Pancreas (tissue), 10 donors: ENCODE measurements at places on chromosomes 3 and 15. TPM values are rescaled to one million over a fixed set of nuclear protein-coding genes. Genes with fewer than 3 reads are reported as not detected.

- no peak for DNase-seq
- no peak overlapping the region for H3K27ac ChIP-seq
- H3K4me3 ChIP-seq, result no peak overlapping the region
- no peaks in the 10 kb centered on the region for H3K36me3 ChIP-seq
Observed at GRCh38 chr3:20317616-20318015, 131.6 kb upstream of the SGO1 start.

Gene PAQR9
- not detected for polyA plus RNA-seq

Gene HRG
- not detected for polyA plus RNA-seq

DNA sequence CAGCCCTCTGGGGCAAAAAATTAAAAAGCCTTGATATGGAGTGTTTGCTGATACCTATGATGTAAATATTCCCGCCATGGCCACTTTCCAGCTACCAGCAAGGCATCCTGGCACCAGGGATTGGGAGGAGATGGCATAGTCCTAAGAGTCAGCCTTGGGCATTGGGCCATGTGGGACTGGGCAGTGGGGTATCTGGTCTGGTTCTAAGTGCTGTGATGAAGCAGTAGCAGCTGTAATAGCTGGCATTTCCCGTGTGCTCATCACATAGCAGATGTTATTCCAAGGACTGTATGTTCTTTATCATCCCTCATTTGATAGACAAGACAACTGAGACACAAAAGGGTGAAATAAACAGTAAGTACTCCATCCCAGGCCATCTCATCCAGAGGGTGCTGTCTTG, 6.9 kb upstream of the SACM1L start:
- no peaks in the 10 kb centered on the region for H3K4me1 ChIP-seq

DNA sequence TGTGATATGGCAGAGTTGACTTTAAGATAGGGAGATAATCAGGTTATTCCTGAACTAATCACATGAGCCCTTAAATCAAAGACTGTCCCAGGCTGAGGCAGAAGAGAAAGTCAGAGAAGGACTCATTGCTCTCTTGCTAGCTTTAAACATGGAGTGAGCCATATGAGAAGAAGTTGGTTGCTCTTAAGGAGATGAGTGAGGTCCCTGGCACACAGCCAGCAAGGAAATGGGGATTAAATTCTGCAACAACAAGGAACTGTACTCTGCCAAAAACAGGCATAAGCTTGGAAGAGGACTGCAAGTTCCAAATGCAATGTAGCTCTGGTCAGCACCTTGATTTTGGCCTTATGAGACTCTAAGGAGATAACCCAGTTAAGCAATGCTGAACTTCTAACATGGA, 457.0 kb downstream of the PLOD2 start:
- H3K4me1 ChIP-seq, result no peaks in the 10 kb centered on the region
- no peak overlapping the region for H3K27ac ChIP-seq
- H3K36me3 ChIP-seq, result no peaks in the 10 kb centered on the region
- H3K27me3 ChIP-seq, result no peaks in the 10 kb centered on the region

GRCh38 chr3:122957707-122958689, 69.6 kb downstream of the SEMA5B start:
- no peak overlapping the region for H3K4me3 ChIP-seq
- peak overlapping the region; percentile 44 for H3K27ac ChIP-seq
- H3K36me3 ChIP-seq, result no peaks in the 10 kb centered on the region

Gene ACY1
- polyA plus RNA-seq, result 21.5 TPM
